ENCODE measurements at places on chromosomes 16 and 17. TPM values are rescaled to one million over a fixed set of nuclear protein-coding genes. Genes with fewer than 3 reads are reported as not detected.
A peak's percentile ranks its signal among the peaks of the same experiment; 100 is the strongest.

The THAP11 gene
- 12.8 TPM for total RNA-seq

The CDK3 gene
- total RNA-seq: 3.6 TPM

The UBB gene
- total RNA-seq: 1,692 TPM

The JUP gene
- total RNA-seq: 72.5 TPM

The SLC16A13 gene
- 39.9 TPM for total RNA-seq

DNA sequence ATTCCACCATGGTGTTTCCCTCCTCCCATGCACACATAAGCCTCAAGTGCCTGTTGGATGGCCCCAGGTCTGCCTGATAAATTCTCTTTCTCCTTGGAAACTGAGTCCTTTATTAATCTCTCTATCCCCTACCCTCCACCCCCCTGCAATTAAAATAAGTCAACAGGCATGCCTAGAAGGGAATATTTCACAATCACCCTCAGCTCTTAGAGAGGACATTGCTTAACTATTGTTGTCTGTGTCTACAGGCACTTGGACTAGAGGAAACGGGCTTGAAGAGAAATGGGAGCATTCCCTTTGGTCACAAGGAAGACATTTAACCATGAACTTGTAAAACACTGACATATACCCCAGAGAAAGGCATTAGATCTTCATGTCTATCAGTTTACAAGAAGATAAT, 39.5 kb downstream of the RCVRN start:
- no peak for DNase-seq

DNA sequence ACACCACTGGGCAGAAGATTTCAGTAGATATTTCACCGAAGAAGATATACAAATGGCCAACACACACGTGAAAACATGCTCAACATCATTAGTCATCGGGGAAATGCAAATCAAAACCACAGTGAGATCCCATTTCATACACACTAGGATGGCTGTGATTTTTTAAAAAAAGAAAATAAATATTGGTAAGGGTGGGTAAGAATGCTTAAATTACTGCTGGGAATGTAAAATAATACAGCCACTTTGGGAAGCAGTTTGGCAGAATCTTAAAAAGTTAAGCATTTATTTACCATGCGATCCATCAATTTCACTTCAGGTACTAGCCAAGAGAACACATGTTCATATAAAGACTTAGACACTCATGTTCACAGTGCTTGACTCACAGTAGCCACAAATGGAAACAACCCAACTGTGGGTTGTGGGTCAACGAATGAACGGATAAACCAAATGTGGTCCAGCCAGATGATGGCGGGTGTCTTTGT, 6.5 kb upstream of the C16orf74 start:
- DNase-seq: no peak

GRCh38 chr17:64742326-64742725, 80.2 kb upstream of the SMURF2 start:
- DNase-seq: no peak

DNA sequence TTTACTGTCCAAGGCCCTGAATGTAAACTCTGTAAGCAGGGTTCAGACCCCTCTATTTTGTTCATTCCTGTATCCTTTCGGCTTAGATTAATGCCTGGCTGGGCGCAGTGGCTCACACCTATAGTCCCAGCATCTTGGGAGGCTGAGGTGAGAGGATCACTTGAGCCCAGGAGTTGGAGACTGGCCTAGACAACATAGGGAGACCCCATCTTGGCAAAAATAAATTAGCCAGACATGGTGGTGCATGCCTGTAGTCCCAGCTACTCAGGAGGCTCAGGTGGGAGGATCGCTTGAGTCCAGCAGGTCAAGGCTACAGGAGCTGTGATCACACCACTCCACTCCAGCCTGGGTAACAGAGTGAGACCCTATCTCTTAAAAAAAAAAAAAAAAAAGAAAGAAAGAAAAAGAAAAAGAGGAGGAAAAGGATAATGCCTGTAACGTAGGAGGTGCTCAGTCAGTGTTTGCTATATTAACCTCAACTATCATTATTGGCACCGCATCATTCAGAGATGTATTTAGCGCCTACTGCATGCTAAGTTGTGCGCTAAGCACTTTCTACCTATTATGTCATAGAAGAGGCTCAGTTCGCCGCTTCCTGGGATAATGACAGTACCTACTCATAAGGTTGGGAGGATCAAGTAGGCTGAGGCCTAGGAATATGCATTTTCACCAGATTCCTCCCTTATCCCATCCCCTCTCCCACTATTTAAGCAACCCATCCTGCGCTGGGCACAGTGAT, 5.0 kb downstream of the SOCS1 start:
- DNase-seq: no peak

GRCh38 chr17:78623541-78623940, 46.3 kb upstream of the DNAH17 start:
- no peak for DNase-seq

- peak; percentile 30 for DNase-seq
Measured at GRCh38 chr16:57261806-57262205, 16.7 kb downstream of the ARL2BP start.

DNA sequence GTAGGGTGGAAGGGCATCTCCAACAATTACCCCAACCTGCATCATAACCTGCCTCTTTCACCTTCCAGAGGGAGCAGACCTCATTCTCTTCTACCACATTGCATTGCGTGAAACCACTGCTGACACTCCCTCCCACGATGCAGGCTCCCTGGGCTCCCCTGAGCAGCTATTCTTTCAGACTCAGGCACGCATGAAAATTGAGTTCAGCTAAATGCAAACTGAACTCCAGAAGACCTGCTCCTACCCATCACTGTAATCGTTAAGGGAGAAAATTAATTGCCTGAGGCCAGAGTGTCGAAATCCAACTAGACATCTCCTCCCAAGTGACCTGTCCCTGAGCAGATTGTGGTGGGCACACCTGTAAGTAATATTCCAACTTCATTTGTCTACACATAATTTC, 186.0 kb downstream of the GRIN2A start:
- DNase-seq: no peak

DNA sequence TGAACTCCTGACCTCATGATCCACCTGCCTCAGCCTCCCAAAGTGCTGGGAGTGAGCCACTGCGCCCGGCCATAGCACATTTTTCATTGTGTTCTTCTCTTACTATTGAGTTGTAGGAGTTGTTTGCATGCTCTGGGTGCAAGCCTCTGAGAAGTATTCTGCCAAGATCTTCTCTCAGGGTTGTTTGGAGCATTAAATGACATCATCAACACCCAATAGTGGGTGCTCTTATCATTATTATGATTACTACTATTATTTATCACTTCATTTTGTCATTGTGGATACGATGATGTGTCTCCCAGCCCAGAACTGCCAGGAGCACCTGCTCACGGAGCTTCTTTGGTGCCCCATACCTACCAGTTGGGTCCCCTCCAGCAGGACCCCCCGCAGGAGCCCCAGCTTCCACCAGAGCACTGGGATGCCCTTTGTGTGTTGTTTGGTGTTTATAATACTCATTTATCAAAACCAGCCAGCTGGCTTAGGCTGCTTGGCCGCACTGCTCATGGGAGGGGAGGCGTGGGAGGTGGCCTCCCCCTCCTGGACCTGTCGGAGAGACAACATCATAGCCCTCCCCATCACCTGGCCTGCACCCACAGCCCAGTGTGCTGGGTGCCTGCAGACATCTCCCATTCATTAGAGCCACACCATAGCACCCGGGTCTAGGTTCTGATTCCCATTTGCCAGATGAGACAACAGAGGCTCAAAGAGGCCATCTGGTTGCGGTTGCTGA, 12.9 kb upstream of the MAP2K3 start:
- DNase-seq: no peak
